ENCODE measurements at places on chromosomes 5 and 9.

DNA sequence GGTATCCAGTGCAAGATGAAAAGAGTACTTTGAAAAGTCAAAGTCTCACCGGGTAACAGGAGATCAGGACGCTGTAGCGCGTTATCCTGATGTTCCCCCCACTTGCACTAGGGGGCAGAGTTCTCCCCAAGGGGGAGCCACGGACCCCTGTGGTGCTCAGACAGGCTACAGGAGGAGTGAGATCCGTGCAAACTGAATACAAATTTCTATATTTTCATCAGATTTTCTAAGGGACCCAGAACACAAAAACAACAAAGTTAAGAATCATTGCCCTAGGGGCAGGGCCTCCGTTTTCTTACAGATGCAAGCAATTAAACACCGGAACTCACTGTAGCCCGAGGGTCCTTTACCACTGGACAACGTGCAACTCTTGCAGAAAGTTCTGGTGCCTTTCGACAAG lies 2.0 kb downstream of the MYO10 start:
- peak; percentile 86 for DNase-seq

DNA sequence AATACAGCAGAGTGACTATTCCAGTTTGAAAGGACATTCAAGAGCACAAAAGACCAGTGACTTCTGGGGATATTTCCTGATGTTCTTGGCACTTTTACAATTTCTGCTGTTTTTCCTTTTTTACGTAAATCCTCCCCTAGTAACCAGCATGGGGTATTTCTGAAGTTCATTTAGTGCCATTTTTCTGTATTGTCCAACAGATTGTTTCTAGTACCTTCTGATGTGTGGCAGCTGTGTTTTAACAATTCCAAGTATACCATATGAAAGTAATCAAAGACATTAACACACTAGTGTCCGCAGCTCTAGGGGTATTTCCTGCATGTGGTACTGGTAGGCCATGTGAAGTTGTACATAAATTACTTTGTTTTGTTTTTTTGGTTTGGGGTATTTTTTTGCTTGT lies 53.0 kb upstream of the SMARCA2 start:
- no peak for DNase-seq

DNA sequence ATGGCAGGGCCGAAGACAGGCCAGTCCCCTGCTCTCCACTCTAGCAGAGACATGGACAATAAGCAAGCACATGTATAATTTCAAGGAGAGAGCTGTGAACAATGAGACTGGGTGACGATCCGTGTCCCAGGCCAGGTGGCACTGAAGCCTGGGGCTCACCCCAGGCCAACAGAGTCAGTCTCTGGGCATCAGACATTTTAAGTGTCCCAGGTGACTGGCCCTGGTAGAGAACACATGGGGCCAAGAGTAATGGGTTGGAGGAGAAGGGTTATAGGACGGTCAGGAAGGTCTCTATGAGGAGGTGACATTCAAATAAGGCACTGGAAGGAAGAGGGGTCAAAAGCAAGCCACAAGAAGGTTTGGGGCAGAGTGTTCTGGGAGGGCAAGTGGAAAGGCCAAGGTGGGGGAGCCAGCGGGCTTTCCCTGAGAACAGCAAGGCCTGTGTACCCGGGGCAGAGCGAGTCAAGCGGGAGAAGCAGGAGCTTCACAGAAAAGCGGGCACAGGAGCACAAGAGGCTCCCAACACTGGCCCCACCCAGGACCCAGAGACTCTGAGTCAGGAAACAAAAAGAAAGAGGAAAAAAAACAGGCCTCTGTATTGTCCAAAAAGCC lies 1.1 kb upstream of the AKNA start:
- no peak for DNase-seq

GRCh38 chr5:88665750-88666215 lies 217.2 kb downstream of the MEF2C start:
- DNase-seq = no peak

- DNase-seq = no peak
Observed at GRCh38 chr5:16755641-16756040, 138.8 kb upstream of the RETREG1 start.

DNA sequence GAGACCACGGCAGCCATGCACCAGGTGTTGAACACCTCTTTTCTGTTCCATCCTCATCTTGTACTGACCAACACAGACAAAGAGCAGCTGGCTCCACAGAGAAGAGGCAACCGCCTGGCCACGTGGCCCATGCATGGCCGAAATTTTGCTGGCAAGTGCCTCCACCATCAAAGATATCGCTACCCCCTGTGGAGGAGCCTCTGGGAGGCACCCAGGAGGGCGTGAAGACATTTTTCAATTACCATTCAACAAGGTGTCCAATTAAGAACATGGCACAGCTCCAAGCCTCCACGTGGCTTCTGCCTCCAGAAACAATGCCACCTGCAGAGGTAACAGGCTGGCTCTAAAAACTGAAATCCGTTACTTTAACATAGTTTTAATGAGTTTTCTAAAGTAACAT lies 54.4 kb upstream of the CKS2 start:
- no peak for DNase-seq

- DNase-seq = no peak
Observed at GRCh38 chr5:6498968-6499367, 50.3 kb downstream of the UBE2QL1 start.

- no peak for DNase-seq
Observed at GRCh38 chr5:154176181-154176580, 14.4 kb upstream of the GALNT10 start.

- DNase-seq = no peak
Observed at GRCh38 chr5:123455095-123455494, 31.9 kb upstream of the CEP120 start.

GRCh38 chr5:179304466-179304865 lies 40.8 kb downstream of the ADAMTS2 start:
- peak; percentile 89 for DNase-seq

GRCh38 chr9:84502066-84502465 lies 161.5 kb upstream of the SLC28A3 start:
- DNase-seq = no peak

Measured in hepatic stellate cell (primary cell).